ENCODE measurements at places on chromosomes 3 and 15. TPM values are rescaled to one million over a fixed set of nuclear protein-coding genes. Genes with fewer than 3 reads are reported as not detected.
A peak's percentile ranks its signal among the peaks of the same experiment; 100 is the strongest.

The COL6A6 gene
- not detected for polyA plus RNA-seq

The ADAMTS7 gene
- polyA plus RNA-seq = 12.7 TPM

- peak overlapping the region; percentile 98 for H3K27ac ChIP-seq
- H3K4me3 ChIP-seq = no peak overlapping the region
- DNase-seq = no peak
- H3K36me3 ChIP-seq = no peaks in the 10 kb centered on the region
- no peaks in the 10 kb centered on the region for H3K27me3 ChIP-seq
Observed at GRCh38 chr15:100779331-100780207, 100.1 kb upstream of the ALDH1A3 start.

The TNNC1 gene
- polyA plus RNA-seq = 2.6 TPM

DNA sequence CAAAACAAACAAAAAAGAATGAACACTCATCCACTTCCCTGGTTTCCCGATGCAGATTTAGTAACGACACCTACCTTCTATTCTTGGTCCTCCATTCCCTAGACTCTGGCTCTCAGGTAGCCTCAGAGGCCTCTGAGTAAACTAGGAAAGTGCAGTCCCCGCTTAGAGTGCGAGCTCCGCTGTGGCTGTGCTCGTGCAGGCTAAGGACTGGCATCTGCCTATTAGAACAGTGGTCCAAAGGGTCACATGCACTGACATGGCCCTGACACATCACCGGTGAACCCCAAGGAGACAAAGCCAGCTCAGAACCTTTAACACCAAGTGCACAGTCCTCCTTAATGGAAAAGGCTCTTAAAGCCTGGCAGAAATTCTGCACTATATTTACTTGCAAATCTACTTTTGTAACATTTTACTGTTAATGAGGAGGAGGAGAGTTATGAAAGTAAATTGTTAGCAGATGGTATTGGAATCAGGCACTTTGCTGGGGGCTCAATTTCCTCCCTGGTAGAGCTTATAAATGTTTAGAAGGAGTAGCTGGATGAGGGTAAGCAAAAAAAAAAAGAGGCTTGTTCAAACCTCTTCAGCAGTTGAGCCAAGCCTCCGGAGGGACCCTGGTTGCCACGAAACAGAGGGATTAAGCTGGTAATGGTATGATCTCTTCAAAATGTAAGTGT lies 31.1 kb downstream of the VGLL4 start:
- no peak overlapping the region for H3K27ac ChIP-seq
- H3K36me3 ChIP-seq = peaks cover 2% of the 10 kb centered on the region
- H3K27me3 ChIP-seq = no peaks in the 10 kb centered on the region
- DNase-seq = no peak
- no peak overlapping the region for H3K4me3 ChIP-seq

DNA sequence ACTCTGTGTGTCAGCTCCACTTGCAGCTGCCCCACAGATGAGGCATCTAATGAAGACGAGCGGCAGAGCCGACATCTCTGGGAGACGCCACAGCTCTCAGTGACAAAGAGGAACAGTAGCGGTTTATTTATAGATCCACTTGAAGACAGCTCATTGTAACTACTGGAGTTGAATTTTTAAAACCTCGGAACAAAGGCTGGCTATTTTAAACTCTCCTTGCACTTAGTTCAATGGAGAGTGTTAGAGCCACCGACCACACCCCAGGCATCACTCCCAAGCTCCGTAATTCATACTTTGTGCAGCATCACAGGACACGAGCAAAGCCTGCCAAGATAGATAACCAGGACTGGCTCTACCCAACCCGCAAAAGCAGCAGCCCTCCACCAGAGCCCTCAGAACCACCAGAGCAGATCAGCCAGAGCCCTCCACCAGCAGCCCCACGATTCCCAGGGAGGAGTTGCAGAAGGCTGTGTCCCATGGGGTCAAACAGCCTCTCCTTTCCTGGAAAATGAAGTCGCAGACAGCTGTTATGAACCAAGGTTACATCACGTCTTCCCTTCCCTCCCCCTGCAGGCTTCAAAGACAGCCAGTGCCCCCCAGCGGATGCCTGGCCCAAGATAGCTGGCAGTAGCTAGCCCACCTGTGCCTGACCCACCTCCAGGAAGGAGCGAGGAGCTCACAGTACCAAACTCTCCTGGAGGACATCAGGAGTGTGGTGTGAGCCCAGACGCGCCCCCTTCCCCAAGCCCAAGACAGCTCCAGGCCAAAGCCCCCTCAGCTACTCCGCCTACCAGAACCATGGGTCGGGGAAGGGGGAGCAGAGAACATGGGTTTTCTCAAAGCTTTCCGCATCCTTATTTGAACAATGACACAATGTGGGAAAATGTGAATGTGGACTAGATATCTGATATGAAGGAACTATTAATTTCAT lies 45.7 kb downstream of the POC1A start:
- no peak overlapping the region for H3K4me3 ChIP-seq
- H3K36me3 ChIP-seq = peaks cover 3% of the 10 kb centered on the region
- no peaks in the 10 kb centered on the region for H3K27me3 ChIP-seq
- peaks cover 37% of the 10 kb centered on the region for H3K4me1 ChIP-seq
- peak overlapping the region; percentile 96 for H3K27ac ChIP-seq
- peak; percentile 75 for DNase-seq

All from SK-N-SH (cell line).